Liver (tissue), 10 donors: ENCODE measurements at places on chromosomes 3 and 15. TPM values are rescaled to one million over a fixed set of nuclear protein-coding genes. Genes with fewer than 3 reads are reported as not detected.

- no peak for DNase-seq
These were observed 32.7 kb downstream of the RARB start for GRCh38 chr3:25460751-25461150.

DNA sequence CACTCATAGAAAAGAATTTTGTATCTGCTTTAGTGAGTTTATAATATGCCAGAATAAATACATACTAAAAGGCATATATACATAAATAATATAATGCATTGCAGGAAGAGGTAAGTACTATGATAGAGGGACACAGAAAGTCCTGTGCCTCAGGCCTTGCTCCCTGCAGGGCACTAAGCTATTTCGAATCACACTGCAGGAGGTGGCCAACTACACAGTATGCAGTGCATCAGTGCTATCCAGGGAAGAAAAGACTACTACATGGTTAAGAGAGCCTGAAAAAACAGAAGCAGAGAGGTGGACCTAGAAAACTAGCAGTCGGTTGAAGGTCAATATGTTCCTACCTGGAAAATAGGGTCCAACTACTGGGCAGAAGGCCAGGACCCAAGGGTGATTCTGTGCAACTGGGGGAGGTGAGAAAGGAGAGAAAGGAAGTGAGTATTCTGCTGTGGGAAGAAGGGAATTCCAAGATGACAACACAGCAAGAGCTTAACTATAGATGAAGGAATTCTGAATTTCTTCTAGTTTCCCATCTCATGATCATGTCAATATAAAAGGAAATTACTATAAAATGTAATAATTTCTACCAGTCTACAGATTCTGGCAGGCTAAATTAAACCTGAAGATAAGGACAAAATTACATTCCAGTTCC is 218.0 kb downstream of the ZBTB20 start:
- DNase-seq = no peak

- no peak for DNase-seq
These were observed 55.3 kb downstream of the LINGO1 start for GRCh38 chr15:77577366-77577950.

CLDN18 gene
- polyA plus RNA-seq = 0.06 TPM

GRCh38 chr3:190396001-190396400 is 8.0 kb downstream of the CLDN16 start:
- DNase-seq = no peak

ITIH1 gene
- polyA plus RNA-seq = 1,291 TPM

DNA sequence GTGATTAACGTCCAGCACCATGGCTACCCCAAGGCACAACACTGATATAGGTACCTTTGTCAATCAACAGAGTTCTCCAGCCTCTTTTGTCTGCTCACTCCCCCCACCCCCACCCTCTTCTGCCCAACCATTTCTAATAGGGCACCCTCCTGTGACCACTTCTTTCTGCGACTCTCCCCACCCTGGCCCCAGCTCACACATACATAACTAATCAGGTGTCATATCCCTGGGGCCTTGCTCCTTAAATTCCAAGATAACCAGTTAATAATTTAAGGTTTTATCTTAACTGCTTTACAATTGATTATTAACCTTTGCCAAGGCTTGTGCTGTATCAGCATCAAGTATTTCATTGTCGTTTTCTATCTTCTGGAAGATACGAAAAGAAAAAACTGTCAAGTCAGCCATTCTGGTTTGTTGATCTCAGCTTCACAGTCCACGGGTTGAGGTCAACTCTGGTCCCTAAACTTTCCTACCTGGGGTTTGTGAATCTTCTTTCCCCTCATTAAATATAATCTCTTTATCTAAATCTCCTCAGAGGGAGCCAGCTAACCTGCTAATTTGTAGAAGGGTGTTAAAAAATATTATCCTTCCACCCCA is 27.3 kb upstream of the SLC28A2 start:
- no peak for DNase-seq

DNA sequence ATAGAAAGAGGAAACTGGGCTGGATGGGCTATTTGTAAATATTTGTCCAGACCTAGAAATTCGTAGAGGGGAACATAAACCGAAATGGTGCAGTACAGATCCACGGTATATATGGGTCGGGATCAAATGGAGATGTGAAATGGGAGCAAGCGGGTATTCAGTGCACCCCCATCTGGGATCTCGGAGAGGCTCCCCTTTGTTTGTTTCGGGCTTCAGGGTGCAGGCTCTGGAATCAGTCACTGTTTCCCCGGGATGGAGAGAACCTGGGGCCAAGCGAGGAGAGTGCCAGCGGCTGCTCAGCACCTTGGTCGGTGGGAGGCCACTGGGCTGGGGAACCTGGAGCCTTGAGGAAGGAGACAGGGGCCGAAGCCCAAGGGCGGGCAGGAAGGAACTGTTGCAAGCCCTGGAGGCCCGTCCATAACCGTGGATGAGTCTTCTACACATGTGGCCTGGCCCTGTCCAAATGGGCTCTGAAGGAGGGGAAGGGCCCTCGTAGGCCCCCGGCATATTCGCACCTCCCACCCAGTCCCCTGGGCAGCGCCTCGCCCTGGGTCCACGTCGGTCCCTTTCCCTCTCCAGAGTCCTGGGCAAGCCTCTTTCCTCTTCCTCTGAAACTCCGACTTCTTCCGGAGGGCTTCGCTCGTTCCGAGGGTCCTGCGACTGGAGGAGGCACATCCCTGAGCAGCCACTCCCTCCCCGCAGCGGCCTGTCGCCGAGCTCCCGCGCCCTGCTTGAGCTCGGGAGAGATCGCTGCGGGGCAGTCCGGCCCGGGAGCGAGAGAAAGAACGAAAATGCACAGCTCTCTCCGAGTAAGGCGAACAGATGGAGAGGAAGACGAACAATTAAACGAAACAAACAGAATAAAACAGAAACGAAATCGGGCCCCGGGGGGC is 3.0 kb downstream of the ISL2 start:
- no peak for DNase-seq

DNA sequence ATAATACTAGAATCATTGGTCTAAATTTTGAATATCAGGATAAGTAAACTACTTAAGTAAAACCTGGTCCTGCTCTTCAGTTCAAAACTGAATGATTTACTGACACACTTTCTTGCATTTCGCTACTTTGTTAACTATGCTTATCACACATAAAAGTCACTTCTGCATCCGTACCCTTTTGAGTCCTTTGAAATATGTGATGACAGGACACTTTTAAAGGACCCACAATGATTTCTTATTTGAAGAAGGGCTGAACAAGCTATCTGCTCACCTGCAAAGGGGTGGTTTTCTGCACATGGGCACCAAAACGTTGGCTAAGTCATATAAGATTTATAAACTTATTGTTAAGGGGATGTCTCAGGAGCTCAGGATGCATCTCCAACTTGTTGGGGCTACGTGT is 15.0 kb downstream of the GATM start:
- no peak for DNase-seq

GRCh38 chr15:91855241-91855640 is 1.7 kb downstream of the SLCO3A1 start:
- DNase-seq = no peak

CCDC51 gene
- 9.2 TPM for polyA plus RNA-seq

AADAC gene
- 278 TPM for polyA plus RNA-seq

DNA sequence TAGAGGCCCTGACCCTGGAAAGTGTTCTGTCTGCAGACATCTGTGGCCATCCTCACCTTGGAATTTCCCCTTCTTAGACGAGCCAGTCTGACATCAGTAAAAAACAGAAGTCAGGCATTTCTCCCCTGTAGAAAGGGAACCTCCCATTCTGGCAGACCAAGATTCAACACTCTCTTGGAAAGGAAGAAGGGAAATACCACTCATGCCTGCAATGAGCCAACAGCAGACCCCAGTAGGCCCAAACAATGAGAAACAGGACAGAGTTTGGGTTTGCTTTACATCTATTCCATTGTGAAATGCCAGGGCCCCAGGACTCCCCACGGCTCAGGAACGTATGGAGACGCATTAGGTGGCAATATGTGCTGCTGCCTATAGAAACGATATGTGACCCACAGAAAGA is 264.0 kb upstream of the NSMCE3 start:
- DNase-seq = no peak

MNS1 gene
- 0.45 TPM for polyA plus RNA-seq

GRCh38 chr15:53586799-53587198 is 172.7 kb downstream of the WDR72 start:
- DNase-seq = peak; percentile 49

- DNase-seq = no peak
These were observed 48.8 kb upstream of the PLXNA1 start for GRCh38 chr3:126934031-126934531.

- DNase-seq = no peak
These were observed 4.8 kb downstream of the PPP1R14D start for GRCh38 chr15:40823572-40824343.

DNA sequence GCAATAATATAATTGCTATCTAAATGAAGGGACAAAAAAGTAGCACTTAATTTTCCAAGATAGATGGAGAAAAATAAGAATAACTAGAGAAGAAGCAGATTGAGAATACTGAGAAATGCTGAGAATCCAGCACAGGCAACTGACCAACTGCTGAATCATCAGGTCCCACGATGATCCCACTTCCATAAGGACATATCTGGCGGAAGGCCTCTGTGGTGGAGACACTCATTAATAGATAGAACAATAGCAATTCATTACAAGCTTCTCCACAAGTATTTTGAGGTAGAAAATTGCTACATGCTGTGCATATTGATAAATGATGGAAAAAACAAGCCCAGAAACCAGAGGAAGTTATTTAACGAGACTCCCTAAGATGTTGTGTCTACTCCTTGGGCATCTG is 105.9 kb downstream of the DUT start:
- no peak for DNase-seq

DNA sequence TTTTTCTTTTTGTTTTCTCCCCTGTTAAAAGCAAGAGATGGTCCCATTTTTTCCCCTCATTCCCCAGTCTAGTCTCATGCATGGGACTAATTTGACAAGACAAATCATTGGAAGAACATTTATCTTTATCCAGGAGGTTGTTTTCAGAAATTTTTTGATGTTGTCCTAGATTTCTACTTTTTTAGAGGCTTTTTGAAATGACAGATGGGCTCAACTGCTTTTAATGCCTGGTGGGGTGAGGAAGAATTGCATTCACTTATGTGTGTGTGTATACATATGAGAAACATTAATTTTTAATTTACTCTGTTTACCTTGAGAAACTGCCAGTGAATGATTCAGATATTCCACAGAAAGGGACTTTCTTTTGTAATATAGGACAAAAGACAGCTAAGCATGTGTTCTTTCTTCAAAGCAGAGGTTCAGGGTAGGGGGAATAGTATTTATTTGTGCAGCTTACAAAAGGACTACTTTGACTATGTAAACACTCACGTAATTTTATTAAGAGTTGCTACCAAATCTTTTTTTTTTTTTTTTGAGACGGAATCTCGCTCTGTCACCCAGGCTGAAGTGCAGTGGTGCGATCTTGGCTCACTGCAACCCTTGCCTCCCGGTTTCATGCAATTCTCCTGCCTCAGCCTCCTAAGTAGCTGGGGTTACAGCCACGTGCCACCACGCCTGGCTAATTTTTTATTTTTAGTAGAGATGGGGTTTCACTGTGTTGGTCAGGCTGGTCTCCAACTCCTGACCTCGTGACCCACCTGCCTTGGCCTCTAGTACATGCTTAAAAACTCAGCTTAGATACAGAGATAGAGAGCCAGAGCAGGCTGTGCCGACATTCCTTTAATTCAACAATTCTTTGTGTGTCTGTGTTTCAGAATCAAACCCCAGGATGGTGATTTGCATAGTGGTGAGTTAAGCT is 130.1 kb upstream of the RARB start:
- no peak for DNase-seq

PIGZ gene
- 0.99 TPM for polyA plus RNA-seq

ARPC4 gene
- 51.8 TPM for polyA plus RNA-seq

DNA sequence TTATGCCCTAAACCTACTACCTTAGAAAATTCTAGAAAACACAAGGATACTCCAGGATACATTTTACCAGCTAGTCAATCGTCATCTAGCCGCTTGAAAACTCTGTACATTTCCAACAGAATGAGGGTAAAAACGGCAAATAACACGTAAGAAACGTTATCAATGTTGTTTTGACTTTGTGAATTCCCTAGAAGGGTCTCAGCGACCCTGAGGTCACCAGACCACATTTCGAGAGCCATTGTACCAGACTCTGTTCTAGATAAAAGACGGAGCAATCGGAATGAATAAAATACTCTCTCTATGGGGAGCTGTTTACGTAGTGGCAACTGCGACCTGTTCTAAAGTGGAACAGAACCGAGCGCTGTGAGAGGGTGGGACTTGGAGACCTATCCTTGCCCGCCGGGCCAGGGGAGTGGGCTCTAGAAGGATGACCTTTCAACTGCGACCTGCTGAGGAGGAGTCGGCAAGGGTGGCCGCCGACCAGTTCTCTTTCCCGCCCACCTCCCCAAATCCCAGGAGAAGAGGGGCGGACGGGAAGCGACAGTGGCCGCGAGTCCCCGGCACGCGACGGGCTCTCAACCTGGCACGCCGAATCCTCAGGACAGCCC is 778 bp upstream of the AP4E1 start:
- DNase-seq = peak; percentile 71

PIERCE2 gene
- 0.83 TPM for polyA plus RNA-seq

GRCh38 chr3:130644628-130645253 is 101.9 kb downstream of the PIK3R4 start:
- DNase-seq = no peak

GRCh38 chr3:168618827-168619470 is 523.2 kb upstream of the GOLIM4 start:
- DNase-seq = no peak
